ENCODE measurements at places on chromosomes 1 and 21. TPM values are rescaled to one million over a fixed set of nuclear protein-coding genes. Genes with fewer than 3 reads are reported as not detected.

DNA sequence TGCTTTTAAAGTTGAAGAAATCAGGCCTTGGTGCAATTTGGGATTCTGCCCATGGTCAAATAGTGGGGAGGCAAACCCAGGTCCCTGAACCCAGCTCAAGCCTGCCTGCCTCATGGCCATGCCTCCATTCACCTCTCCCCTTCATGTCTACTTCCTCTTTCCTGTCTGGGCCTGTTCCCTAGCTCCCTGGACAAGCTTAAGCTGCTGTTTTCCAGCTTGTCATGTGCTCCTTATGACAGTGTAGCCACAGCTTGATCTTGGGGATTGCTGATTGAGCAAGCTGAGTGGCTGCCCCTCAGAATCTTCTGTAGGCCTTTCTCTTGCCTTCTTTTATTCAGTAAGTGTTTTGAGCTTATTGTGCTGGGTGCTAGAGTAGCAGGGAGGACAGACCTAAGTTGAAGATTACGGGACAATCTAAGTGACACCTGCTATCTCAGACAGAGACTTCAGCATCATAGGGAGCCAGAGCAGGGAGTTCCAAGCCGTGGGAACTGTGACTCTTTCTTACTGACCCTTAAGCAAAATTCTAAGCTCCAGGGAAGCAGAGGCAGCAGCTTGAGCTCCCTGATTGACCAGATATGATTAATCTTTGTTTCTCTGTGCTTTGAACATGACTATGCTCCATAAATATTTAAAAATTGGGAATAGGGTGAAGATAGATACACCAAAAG, 520 bp upstream of the MR1 start:
- no peak for DNase-seq

The APOBEC4 gene
- total RNA-seq = not detected

DNA sequence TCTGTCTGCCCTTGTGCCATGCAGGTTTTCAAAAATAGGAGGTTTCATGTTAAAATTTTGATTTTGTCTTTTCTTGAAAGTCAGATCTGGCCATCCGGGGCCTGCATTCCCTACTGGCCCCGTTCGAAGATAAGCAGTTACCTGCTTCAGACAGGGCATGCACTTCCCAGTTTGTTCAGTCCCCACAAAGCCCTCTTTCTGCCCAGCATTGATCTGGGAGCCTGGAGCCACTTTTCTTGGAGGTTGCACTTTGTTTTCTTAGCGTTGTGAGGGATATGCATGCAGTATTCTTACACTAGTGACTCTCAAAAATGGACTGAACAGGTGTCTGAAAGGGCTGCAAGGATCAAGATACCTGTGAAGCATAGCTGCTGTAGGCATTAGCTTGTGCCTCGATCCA, 11.5 kb downstream of the MOV10 start:
- no peak for DNase-seq

The CELA2A gene
- not detected for total RNA-seq

- DNase-seq = no peak
Observed at GRCh38 chr1:41503538-41504113, 19.1 kb upstream of the EDN2 start.

- no peak for DNase-seq
Observed at GRCh38 chr1:177772386-177772960, 197.4 kb downstream of the SEC16B start.

The CYP4Z1 gene
- total RNA-seq = not detected

DNA sequence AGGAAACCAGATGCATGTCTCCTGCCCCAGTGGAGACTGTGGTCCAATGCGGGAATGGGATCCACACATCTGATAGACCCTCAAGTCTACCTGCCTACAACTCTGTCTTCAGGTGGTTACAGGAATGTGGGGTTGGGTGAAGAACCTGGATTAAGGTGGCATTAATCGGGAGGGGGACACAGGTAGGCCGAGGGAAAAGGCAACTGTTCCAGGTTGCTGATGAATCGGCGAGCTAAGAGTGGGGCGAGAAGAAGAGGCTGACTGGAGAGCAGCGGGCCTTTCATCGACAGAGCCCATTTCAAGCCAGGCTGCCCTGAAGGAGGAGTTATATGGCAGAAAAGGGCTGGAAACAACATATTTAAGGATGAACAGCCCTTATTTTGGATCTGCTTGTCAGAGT, 836 bp downstream of the CD2 start:
- DNase-seq = no peak

GRCh38 chr1:109620401-109620791, 759 bp downstream of the AMPD2 start:
- peak; percentile 46 for DNase-seq

DNA sequence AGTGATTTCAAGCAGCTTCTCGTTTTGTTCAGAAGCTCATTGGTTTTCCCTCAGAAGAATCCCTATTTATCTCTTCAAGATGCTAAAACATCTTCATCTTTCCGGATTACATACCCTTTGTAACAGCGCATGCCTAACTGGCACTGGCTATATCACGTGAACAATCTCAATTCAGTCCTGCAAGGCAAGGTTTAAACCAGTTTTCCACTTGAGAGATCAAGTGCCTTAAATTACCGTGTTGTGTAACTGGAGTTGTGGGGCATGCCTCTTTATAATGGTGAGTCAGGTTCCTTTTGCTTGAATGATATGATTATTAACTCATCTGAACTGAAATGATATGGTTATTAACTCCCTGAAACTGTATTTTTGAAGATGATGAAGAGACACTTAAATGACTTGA, 11.0 kb upstream of the ZFP69B start:
- no peak for DNase-seq

The OR2L2 gene
- total RNA-seq = not detected

DNA sequence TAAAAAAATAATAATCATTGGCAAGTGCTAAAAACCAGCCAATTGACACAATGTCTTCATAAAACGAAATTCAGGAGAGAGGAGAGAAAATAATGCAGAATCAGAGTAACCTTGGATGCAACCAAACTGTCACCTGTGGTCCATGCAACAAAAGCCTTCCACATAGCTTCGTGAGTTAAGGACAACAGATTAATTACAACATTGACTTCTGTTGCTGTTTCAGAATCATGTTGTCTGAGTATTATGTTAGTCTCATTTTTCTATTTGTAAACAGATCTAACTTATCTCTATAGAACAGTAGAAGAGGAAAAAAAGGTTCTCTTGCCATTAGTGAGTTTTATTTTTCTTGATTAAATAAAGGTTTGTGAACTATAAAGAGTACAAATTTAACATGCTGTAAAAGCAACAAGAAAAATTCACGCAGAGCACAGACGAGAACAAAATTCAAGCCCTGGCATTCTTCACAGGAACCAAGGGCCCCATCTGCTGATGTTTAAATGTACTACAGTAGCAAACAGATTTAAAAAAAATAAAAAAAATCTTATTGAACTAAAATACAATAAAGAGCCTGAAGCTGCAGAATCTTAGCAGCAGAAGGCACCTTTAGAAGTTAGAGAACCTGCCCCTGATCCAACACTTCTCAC, 381.1 kb upstream of the PKN2 start:
- DNase-seq = peak; percentile 59

DNA sequence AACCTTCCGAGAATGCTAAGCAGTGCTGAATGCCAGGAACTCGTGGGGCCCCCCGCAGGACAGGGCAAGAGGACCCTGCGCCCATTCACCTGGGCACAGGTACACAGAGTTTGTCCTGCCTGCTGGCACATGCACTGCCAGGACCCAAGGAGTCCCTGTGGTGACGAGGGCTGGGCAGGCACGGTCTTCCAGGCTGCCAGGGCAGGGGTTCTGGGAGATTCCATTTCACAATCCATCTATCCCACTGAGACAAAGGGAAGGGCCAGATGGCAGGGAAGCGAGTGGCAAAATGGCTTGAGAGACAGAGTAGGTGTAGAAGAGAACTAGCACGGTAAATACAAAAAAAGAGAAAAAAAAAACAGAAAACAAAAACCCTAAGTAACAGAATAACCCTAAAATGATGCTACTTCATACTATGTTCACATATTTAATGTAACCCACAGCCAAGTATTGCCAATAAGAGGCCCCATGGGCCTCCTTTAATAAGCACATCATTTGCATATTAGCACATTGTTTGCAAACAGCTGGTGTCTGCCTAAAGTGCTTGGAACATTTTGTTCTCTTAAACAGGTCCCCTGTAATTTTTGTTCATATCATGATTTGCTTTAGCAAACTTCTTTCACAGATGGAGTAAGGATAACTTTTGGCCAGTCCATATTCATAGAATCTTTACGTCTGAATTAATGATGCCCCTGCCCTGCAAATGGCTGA, 83.8 kb downstream of the STUM start:
- DNase-seq = no peak

The ATP6V1G3 gene
- total RNA-seq = not detected

The FALEC gene
- total RNA-seq = not detected

DNA sequence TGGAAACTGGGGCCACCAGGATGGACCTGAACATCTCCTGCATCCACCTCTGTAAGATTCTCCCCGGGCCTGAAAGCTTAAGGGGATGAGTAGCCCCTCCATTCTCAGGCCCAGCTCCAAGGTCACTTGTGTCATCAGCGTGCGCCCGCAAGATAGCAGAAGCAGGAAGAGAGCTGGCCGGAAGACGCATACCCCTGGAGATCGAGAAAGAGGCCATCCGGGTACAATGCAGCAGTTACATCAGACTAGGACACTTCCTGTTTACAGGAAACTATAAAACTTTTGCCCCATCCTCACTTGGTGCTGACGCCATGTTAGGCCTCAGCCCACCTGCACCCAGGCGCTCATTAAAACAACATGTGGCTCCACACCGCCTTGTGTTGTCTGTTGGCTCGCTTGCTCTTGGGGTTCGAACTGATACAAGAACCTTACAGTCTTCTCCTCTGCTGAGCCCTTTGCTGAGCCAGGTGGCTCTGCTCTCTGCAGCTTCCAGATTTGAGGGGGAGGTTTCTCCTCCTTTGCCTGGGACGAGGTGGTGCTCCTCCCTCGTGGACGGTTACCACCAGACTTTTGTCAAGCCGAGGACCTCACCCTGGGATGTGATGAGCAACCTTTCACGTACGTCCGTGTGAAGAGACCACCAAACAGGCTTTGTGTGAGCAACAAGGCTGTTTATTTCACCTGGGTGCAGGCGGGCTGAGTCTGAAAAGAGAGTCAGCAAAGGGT, 277.5 kb upstream of the C1orf174 start:
- DNase-seq = no peak

The SPRR1A gene
- total RNA-seq = not detected

DNA sequence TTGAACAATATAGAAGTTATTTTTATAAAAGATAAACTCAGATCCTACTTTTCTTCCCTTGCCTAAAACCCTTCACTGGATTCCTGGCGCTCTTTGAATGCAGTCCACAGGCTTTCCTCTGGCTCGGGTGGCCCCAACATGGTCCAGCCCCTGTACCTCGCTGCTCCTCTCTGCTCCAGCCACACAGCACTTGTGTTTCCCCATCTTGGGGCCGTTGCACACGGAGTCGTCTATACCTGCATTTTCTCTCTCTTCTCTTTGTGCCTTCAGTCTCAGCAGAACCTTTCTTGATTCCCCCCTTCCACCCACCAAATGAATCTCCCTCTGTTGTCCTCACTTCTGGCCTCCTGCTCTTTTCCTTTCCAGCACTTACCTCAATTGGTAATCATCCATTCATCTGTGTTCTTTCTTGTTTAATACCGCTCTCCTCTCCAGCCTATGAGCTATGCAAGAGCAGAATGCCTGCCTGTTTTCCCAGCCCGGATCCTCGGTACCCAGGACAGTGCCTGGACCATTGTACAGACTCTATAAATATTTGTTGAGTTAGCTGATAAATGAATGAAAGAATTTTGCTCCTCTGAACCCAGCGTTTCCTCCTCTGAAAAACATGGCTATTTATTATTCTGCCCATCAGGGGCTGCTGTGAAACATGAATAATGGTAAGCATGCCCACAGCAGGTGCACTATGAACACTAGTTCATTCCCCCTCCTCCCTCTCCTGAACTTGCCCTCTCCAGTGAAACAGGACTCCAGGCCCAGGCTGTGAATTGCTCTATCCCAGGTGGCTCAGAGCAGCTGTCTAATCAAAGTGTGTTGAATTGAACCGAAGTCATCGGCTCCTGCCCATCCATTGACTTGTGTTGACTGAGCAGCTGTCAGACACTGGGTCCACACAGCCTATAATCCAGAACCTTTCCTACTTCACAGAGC, 266.9 kb downstream of the PTPRU start:
- DNase-seq = no peak

The TTLL7 gene
- total RNA-seq = 37.9 TPM

DNA sequence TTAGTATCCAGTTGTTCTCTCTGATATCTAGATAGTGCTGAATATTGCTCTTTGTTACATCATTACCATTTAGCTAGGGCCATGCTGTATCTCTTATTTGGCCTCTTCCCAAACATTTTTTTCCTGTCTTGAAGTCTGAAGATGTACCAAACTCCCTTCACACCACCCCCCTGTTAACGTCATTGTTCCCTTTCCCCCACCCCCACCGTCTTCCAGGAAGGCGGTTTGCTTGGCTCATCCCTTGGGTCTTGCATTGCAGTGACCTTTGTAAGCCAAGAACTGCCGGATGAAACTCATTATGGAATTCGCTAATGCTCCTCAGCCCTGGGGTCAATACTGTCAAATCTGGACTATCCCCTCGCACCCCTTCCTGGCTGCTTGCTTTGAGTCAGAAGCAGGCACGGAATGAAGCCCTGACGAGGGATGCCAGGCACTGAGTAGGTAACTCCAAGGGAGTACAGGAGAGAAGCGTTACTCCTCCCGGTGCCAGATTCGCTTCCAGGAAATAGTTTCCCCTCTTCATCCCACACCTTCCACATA, 283.1 kb downstream of the TM2D1 start:
- DNase-seq = no peak

DNA sequence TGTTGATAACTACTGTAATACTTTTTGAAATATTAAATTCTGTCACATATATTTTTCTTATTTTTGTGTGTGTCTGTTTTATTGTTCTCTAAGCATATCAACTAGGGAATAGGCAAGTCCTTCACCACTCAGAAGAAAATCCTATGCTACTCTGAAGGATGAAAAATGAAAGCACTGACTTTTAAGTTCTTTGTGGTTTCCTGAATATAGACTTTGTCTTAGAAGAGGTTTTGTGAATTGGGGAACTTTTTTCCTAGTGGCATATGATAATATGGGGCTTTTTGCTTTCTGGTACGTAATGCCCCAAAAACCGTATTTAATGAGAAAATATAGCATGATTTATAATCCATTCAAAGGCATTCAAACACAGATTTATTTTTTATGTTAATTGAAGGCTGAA, 136.0 kb downstream of the SNX7 start:
- no peak for DNase-seq

- no peak for DNase-seq
Observed at GRCh38 chr1:58266242-58266641, 280.3 kb downstream of the OMA1 start.

DNA sequence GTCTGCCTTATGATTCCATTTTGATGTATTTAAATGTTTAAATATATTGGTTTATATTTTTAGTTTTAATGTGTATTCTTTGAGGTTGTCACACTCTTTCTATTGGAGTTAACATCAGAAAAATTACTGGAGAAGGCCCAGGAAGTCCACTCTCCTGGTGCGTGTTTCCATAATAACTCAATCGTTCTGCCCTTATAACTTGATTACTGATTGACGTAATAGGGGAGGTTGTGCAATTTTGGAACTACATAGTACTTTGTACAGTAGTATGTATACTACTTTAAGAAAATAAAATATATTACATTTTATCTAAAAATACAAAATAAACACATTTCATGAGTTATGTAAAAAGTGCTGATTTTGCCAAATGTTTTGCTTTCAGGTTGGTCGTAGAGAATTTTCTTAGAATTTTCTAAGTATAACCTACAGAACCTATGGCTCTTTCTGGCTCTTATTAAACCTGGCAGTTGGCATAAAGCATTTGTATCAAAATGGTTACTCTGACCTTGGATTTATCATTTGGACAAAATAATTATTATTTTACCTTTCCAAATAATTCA, 5.7 kb downstream of the PLA2G4A start:
- DNase-seq = no peak

GRCh38 chr21:37082856-37083528, 9.9 kb downstream of the TTC3 start:
- DNase-seq = no peak

Data from neural progenitor cell (in vitro differentiated cells).